HCT116 (cell line): ENCODE measurements at places on chromosomes 6 and 20.

DNA sequence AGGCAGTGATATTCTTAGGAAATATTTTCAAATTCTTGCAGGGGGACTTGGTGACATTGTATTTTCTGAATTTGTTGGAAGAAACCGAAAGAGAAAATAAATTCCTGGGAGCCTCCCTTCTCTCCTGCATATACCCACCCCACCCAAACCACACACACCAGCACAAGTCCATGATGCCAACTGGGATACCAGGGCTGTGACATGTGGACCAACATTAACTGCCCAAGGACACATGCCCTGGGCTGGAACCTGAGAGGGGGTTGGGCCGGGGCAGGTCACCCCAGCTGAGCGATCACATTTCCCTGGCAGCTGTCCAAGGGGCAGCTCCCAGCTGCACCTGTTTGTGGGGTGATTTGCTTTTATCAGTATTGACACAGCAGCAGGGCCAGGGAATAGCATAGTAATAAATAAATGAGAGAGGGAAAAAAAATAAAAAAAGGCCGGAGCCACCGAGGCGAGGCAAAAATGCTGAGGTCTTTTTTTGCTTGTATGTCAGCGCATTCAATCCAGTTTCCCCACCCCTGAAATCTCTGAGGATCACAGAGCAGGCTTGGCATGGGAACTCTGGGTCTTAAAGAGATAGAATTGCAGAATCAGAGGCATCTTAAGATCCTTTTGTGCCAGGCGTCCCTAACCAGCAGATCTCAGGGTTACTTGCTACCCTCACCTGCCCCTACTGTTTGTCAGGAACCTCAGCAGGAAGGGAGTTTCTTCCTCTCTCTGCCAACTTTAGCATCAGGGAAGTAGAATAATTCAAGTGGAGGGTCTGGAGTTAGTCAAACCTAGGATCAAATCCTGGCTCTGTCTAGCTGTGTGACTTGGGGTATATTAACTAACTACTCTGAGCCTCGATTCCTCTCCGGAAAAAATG lies 66.5 kb upstream of the PIM1 start:
- peak overlapping the region; percentile 43 for H3K27ac ChIP-seq
- no peak for DNase-seq
- H3K4me1 ChIP-seq = peaks cover 34% of the 10 kb centered on the region
- H3K27me3 ChIP-seq = no peaks in the 10 kb centered on the region
- H3K36me3 ChIP-seq = no peaks in the 10 kb centered on the region

- no peaks in the 10 kb centered on the region for H3K27me3 ChIP-seq
- DNase-seq = no peak
- H3K36me3 ChIP-seq = no peaks in the 10 kb centered on the region
- no peak overlapping the region for H3K4me3 ChIP-seq
- H3K27ac ChIP-seq = no peak overlapping the region
Measured at GRCh38 chr6:5095236-5095635, 10.1 kb downstream of the PPP1R3G start.

- no peak for DNase-seq
- H3K36me3 ChIP-seq = no peaks in the 10 kb centered on the region
- H3K27ac ChIP-seq = no peak overlapping the region
- H3K4me3 ChIP-seq = no peak overlapping the region
- H3K4me1 ChIP-seq = peaks cover 1% of the 10 kb centered on the region; the same call in 1 of the 2 replicates
Measured at GRCh38 chr6:25199544-25199943, 79.6 kb upstream of the CARMIL1 start.

- no peak for DNase-seq
- H3K4me1 ChIP-seq = no peaks in the 10 kb centered on the region
- H3K4me3 ChIP-seq = no peak overlapping the region
- H3K36me3 ChIP-seq = no peaks in the 10 kb centered on the region
- no peak overlapping the region for H3K27ac ChIP-seq
Measured at GRCh38 chr20:59603176-59603575, 1.2 kb upstream of the PHACTR3 start.
